Smooth muscle cell of bladder (primary cell): ENCODE measurements at places on chromosomes 4 and X. TPM values are rescaled to one million over a fixed set of nuclear protein-coding genes. Genes with fewer than 3 reads are reported as not detected.

Gene CENPVL3
- total RNA-seq = not detected in 2 replicates

Gene COQ2
- total RNA-seq = 13.7 and 18.3 TPM in 2 replicates

Gene ASMT
- total RNA-seq = not detected in 2 replicates

Gene INTS6L
- total RNA-seq = 3.6 and 4.2 TPM in 2 replicates

Gene MSANTD1
- 0.14 and 0.74 TPM in 2 replicates for total RNA-seq

Gene PRDM5
- total RNA-seq = 17.7 and 19.3 TPM in 2 replicates

Gene DUSP21
- not detected in 2 replicates for total RNA-seq

Gene TRIM2
- 72.0 and 93.4 TPM in 2 replicates for total RNA-seq

Gene ATP6AP2
- 147 and 196 TPM in 2 replicates for total RNA-seq

Gene ARHGAP36
- total RNA-seq = not detected in 2 replicates

Gene MAGEC3
- not detected in 2 replicates for total RNA-seq

Gene PIN4
- 17.9 and 22.2 TPM in 2 replicates for total RNA-seq

Gene DMD
- total RNA-seq = 3.4 and 5.5 TPM in 2 replicates

Gene CCDC160
- total RNA-seq = under 0.01 TPM in 1 of 2 replicates, not detected in the other

Gene PPARGC1A
- 0.37 and 0.43 TPM in 2 replicates for total RNA-seq

Gene UBA6
- 60.7 and 74.7 TPM in 2 replicates for total RNA-seq

Gene POLA1
- 6.4 and 7.3 TPM in 2 replicates for total RNA-seq

Gene GALNTL6
- total RNA-seq = not detected in 2 replicates

Gene NLRP2B
- total RNA-seq = under 0.01 TPM in 2 replicates

Gene ZNF732
- 0.14 and 0.18 TPM in 2 replicates for total RNA-seq

Gene CT45A2
- total RNA-seq = not detected in 2 replicates

Gene PACRGL
- total RNA-seq = 16.6 and 20.9 TPM in 2 replicates

Gene SFRP2
- total RNA-seq = 2.0 TPM in 1 of 2 replicates, not detected in the other

Gene PDS5A
- total RNA-seq = 40.7 and 46.6 TPM in 2 replicates

Gene FOXR2
- not detected in 2 replicates for total RNA-seq

Gene MAP3K15
- 0.09 TPM in 1 of 2 replicates, not detected in the other for total RNA-seq

Gene VCX3B
- not detected in 2 replicates for total RNA-seq

Gene CYTL1
- total RNA-seq = 3.1 and 53.0 TPM in 2 replicates

Gene APEX2
- 3.6 and 4.0 TPM in 2 replicates for total RNA-seq

Gene ABLIM2
- total RNA-seq = 0.09 and 0.14 TPM in 2 replicates

Gene PPBP
- total RNA-seq = 0.09 TPM in 1 of 2 replicates, not detected in the other

Gene TIGD4
- total RNA-seq = 0.14 and 0.18 TPM in 2 replicates

Gene TLR7
- total RNA-seq = not detected in 2 replicates

Gene C1GALT1C1
- 28.2 and 41.1 TPM in 2 replicates for total RNA-seq

Gene MAGEC1
- under 0.01 TPM in 1 of 2 replicates, not detected in the other for total RNA-seq

Gene LINC00632
- total RNA-seq = 5.4 and 6.2 TPM in 2 replicates

Gene TRO
- total RNA-seq = 7.7 and 14.0 TPM in 2 replicates

Gene ATP2B3
- under 0.01 TPM in 1 of 2 replicates, not detected in the other for total RNA-seq

Gene CWH43
- total RNA-seq = not detected in 2 replicates

Gene DDX53
- total RNA-seq = not detected in 2 replicates

Gene STIM2
- 12.9 and 17.6 TPM in 2 replicates for total RNA-seq

Gene MAGED4B
- 25.2 and 38.0 TPM in 2 replicates for total RNA-seq

Gene CXorf51A
- not detected in 2 replicates for total RNA-seq

Gene LUZP4
- total RNA-seq = not detected in 2 replicates

Gene NUDT10
- 1.5 and 1.6 TPM in 2 replicates for total RNA-seq

Gene WAS
- 0.09 TPM in 1 of 2 replicates, not detected in the other for total RNA-seq
